ENCODE measurements at places on chromosomes 5 and 9.

GRCh38 chr9:6096821-6097220 lies 81.4 kb upstream of the RANBP6 start:
- DNase-seq, result no peak

GRCh38 chr5:32003981-32004380 lies 170.1 kb downstream of the GOLPH3 start:
- no peak for DNase-seq

GRCh38 chr9:109708451-109708945 lies 71.5 kb upstream of the PALM2AKAP2 start:
- DNase-seq, result no peak

DNA sequence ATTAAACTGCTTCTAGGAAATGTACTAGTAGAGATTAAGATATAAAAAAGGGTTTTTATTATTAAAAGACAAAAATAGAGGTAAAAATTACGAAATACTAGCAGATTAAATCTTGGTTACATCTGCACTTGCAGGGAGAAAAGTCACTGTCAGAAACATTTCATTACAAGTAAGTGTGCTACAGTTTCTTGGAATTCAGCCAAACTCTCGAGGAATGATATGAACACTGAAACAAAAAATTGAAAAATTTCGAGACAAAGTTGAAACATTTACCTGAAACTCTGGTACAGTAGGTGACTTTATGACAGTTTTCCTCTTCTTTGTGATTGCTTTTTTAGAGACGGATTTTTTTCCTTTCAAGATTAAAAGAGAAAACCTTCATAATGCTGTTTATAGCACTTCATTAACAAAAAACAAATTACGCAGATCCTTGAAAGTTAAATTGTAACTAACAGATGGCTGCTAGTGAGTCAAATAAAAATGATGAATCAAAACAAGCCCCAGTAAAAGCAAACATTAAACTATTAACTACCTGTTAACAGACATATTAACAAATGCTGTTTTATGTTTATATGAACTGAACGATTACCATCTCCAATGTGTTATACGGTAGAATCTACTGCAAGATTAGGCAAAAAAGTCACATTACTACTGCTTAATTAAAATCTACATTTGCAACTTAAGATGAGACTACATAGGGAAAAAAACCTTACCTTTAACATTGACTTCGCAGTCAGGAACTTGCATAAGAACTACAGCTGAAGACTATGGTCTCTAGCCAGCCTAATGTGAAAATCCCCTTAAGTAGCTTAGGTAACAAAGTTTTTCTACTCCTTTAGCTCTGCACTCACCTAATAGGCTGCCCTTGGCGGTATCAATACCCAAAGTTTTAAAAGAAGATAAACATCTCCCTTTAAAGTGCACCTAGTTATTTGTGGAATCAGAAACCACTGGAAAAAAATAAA lies 61.4 kb downstream of the RANBP6 start:
- no peak for DNase-seq

GRCh38 chr5:79613549-79613948 lies 1.3 kb downstream of the TENT2 start:
- no peak for DNase-seq

DNA sequence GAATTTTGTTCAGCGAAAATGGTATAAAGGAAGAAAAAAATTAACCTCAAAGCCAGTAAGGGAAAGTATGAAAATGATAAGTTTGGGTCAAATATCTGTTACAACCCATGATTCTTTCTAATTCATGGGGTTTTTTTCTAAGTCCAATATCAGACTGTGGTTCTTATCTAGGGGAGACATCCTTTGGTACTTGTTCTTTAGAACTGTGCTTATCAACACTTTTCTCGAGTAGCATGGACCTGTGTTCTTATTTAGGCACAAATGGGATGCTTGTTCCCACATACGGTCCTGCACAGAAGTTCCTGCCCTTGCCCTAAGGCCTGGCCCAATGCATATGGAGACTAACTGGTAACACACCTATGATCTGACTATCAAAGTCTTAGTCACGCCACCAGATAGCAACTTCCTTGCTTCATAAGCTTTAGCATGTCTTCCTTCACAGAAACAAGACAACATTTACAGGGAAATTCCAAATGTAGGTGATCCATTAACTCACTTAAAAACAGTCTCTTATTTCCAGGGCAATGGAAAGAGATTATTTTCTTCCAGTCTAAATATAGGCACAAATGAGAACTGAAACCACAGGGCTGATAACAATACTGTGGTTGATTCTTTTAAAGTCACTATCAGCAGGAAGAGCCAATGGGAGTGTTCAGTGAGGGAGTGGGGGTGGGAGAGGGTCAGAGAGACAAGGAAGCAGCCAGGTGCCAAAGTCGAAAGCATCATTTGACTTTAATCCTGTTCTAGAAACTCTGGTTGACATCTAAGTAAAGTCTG lies 268.8 kb upstream of the ANKRD55 start:
- DNase-seq, result no peak

GRCh38 chr9:38380230-38380871 lies 12.2 kb upstream of the ALDH1B1 start:
- no peak for DNase-seq

DNA sequence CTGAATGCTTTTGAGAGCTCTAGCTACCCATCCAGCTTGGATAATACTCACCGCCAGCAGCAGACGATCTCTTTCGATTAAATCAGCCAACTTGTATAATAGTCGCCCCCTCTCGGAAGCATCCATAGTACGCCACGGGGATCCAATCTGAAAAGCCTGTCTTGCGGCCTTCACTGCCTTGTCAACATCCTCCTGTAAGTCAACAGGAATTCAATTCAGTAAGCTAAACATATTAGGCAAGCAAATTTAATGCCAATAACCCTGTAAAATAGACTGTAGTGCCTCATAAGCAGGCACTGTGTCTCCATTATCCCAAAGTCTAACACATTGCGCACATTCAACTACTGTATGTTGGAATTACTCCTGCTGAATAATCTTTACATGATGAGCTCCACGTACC lies 22.0 kb downstream of the ALDH1A1 start:
- DNase-seq, result no peak

DNA sequence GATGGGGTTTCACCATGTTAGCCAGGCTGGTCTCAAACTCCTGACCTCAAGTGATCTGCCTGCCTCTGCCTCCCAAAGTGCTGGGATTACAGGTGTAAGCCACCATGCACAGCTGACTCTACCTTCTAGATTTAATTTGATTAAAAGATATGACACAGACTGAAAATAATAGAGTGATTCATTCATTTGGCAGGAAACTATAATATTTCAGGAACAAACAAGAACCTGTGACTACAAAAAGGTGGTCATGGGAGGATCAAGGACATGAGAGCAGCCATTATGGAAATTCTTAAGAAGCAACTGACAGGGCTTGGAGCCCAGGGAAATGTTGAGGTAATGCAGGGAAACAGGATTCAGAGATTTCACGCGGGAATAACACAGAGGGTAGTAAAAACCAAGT lies 265.5 kb upstream of the DAP start:
- no peak for DNase-seq

DNA sequence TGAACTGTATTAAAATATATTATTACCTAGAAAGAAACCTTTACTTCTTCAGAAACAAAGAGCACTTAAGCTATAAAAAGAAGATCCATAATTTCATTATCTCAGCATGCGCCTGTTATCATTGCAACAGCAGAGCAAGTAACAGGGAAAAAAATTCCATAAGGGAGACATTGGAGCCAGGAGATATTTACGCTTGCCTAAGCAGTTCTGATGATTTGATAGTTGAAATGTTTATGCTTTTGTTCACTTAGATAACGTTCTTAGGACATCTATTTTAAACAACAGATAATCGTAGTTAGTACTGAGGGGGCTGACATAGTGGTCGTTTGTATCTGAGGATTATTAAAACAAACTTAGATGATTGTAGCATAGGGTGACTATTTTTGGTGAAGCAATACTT lies 252.5 kb downstream of the NNT start:
- no peak for DNase-seq

- no peak for DNase-seq
Observed at GRCh38 chr5:98968056-98968564, 39.3 kb upstream of the CHD1 start.

DNA sequence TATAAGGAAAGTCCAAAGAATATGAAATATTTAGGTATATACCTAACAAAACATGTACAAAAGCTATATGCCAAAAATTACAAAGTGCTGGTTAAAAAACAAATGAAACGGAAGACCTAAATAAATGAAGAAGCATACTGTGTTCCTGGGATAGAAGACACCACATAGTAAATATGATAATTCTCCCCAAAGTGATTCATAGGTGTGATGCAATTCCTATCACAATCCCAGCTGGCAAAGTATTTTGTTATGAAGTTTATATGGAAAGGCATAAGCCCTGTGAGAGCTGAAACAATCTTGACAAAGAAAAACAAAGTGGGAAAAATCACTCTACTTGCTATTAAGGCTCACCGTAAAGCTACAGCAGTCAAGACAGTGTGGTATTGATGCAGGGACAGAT lies 2.6 kb upstream of the SMIM23 start:
- no peak for DNase-seq
